ENCODE measurements at places on chromosomes 3 and 15. TPM values are rescaled to one million over a fixed set of nuclear protein-coding genes. Genes with fewer than 3 reads are reported as not detected.

Gene CFAP100
- total RNA-seq = not detected

Gene PLA2G4D
- total RNA-seq = not detected

GRCh38 chr15:72616491-72617210, 37.8 kb upstream of the GOLGA6B start:
- no peaks in the 10 kb centered on the region for H3K36me3 ChIP-seq
- no peak overlapping the region for H3K4me3 ChIP-seq
- no peak for DNase-seq
- no peaks in the 10 kb centered on the region for H3K27me3 ChIP-seq
- H3K4me1 ChIP-seq = no peaks in the 10 kb centered on the region
- no peak overlapping the region for H3K27ac ChIP-seq

- H3K27ac ChIP-seq = no peak overlapping the region
- no peak overlapping the region for H3K4me3 ChIP-seq
- DNase-seq = no peak
- H3K4me1 ChIP-seq = peaks cover 5% of the 10 kb centered on the region
- H3K36me3 ChIP-seq = no peaks in the 10 kb centered on the region
Observed at GRCh38 chr3:149234671-149235245, 13.1 kb upstream of the CP start.

- H3K4me1 ChIP-seq = no peaks in the 10 kb centered on the region
- no peaks in the 10 kb centered on the region for H3K27me3 ChIP-seq
- H3K4me3 ChIP-seq = no peak overlapping the region
- H3K27ac ChIP-seq = no peak overlapping the region
- no peaks in the 10 kb centered on the region for H3K36me3 ChIP-seq
Observed at GRCh38 chr15:64766058-64766457, 9.3 kb downstream of the RBPMS2 start.

Gene VILL
- total RNA-seq = 23.4 TPM

DNA sequence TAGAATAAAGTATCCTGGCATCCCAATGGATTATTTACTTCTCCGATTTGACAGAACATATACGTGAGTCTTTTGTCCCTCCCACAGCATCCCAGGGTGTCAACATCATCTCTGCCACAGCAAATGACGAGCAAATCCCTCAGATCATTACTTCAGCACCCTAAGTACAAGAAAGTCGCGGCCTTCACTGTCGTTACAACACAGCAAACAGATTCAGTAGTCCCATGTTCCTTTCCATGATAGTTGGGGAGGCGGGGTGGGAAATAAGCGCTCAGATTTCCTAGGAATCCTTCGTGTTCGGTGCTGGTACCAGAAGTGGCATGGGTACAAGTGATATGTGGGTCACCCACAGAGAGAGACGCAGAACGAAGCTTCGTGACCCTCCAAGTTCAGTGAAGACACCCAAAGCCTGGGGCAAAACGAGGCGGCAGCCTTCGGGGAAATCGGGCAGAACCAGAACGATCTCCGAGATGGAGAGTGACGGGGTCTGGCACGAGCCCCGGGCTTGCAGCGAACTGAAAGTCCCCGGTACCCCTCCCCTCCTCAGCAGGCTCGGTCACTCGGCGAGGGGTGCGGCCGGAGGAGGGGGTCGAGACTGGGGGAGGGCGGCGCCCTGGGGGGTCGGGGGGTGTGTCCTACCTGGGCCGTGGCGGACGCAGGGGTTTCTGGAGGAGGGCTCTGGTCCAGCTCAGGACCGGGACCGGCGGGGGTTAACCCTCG, 619 bp downstream of the TTBK2 start:
- H3K36me3 ChIP-seq = no peaks in the 10 kb centered on the region
- H3K27me3 ChIP-seq = no peaks in the 10 kb centered on the region

DNA sequence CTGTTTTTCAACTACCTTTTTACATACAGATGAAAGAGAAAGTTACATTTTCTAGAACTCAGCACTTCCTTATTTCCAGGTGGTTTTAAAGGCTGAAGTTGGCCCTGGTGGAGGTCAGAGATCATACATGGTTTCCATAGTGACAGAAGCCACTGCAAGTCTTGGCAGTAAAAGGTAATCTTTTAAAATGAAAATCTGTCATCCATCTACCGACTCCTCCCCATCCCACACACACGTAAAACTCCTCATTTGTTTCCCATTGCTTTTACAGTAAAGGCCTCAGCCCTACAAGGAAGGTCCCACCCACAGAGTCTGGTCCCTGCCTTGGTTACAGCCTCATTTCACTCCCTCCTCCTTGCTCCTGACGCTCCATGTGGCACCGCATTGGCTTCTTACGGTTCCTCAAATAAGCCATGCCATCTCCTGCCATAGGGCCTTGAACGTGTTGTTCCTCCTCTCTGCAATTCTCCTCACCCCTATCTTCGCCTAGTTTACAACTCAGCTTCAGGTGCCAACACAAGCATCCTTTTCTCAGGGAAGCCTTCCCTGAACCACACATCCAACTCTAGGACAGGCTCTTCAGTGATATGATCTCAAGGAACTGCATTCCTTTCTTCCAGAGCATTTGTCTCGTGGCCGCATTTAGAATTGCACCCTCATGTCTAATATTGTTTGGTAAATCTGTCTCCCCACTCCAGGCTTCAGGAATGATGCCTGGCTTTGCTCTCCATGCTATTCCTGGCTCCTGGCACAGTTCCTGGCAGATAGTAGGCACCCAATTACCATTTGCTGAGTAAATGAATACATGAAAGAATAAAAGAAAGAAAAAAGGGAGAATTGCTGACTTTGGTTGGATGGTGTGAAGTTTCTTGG, 2.6 kb downstream of the CYP19A1 start:
- peak overlapping the region; percentile 61 for H3K27ac ChIP-seq
- peaks cover 17% of the 10 kb centered on the region for H3K27me3 ChIP-seq
- no peak overlapping the region for H3K4me3 ChIP-seq
- H3K36me3 ChIP-seq = no peaks in the 10 kb centered on the region
- H3K4me1 ChIP-seq = peaks cover 57% of the 10 kb centered on the region
- DNase-seq = no peak

GRCh38 chr3:14685179-14685578, 10.2 kb downstream of the C3orf20 start:
- no peaks in the 10 kb centered on the region for H3K27me3 ChIP-seq
- H3K4me1 ChIP-seq = no peaks in the 10 kb centered on the region
- H3K27ac ChIP-seq = no peak overlapping the region
- no peak for DNase-seq

GRCh38 chr3:110419601-110420000, 652.0 kb upstream of the NECTIN3 start:
- H3K36me3 ChIP-seq = no peaks in the 10 kb centered on the region
- H3K4me3 ChIP-seq = no peak overlapping the region
- H3K4me1 ChIP-seq = no peaks in the 10 kb centered on the region
- H3K27ac ChIP-seq = no peak overlapping the region

DNA sequence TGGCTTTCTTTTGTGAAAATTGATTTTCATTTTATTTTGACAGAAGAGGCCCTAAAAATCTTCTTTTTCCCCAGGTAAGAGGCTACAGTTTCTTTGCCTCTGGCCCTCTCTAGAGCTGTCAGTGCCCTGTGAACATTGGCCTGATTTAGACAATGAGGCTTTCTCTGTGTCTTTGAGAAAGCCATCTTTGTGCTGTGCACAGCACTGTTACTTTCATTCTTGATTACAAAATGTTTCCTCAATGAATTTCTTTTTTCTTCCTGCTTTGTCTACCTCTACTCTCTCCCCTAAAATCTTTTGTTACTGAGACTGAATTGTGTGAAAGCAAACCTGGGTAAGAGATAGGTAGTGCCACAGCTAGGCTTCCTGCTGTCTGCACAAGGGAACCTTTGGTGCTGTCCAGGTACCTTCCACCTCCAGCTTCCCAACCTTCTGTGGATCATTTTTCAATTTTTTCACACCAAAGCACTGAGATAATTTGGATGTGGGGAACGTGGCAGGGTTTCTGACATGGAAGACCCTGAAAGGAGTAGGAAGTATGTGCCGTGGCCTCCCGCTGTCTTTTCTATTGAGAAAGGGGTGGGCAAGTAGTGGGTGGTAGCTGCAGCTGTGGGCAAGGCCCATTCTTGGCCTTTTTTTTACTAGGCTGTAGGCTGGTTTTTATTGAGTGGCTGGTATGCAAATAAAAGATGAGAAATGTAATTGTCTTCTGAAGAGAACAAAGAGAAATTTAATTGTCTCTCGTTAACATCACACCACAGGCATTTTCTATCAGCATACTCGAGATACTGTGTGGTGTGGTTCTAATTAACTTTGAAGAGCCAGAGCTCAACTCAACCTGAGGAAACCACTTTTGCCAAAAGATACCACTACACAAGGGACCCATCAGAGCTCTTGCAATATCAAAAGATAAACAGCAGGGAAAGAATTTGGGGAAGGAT, 21.0 kb downstream of the RAB8B start:
- H3K27ac ChIP-seq = peak overlapping the region; percentile 54
- no peak for DNase-seq
- H3K4me3 ChIP-seq = no peak overlapping the region
- H3K4me1 ChIP-seq = peaks cover 100% of the 10 kb centered on the region
- H3K36me3 ChIP-seq = no peaks in the 10 kb centered on the region
- no peaks in the 10 kb centered on the region for H3K27me3 ChIP-seq

DNA sequence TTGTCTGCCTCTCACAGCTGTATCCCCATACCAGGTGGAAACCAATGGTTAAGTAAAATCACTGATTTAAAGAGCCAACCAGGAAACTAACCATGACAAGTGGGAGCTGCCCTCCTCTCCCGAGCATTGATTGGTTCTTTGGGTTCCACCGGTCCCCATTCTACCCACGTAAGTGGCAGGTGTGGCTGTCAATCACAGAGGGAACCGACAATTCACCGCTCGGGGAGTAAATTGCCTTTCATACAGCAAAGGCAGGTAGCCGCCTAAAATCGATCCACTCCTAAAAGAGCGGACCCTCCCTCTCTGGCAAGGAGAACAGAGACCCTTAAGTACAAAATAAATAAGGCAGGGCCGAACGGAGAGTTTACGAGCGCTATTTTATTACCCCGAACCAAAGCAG, 1.2 kb downstream of the ERC2 start:
- H3K4me3 ChIP-seq = no peak overlapping the region
- no peaks in the 10 kb centered on the region for H3K36me3 ChIP-seq
- no peak for DNase-seq
- no peak overlapping the region for H3K27ac ChIP-seq

DNA sequence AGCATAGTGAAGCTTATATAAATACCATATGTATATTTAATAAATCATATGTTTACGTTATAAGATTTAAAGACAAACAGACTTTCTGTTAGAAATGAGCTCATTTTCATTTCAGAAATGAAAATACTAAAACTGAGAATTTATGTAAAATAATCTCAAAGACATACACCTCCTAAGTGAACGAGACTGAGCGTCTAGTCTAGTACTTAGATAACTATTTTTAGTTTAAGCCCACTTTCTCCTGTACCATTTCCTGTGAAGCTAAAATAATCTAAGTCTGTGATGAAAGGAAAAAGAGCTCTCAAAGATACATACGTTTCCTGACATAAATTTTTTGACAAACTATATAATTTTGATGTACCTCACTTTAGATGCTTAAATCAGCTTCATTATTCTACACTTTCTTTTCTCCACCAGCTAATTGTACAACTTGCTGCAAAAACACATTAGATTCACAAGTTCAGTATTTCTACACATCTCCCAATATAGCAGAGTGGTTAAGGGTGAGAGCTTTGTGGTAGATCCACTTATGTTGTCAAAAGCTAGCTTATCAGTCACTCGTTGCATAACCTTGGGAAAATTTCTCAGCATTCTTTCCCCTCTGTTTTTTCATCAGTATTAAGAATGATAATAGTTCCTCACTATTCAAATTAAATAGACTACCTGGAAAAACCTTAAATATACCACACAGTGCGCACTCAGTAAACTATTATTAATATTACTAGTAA, 703.0 kb downstream of the PLOD2 start:
- no peak overlapping the region for H3K4me3 ChIP-seq
- DNase-seq = no peak
- H3K27ac ChIP-seq = no peak overlapping the region
- H3K4me1 ChIP-seq = no peaks in the 10 kb centered on the region
- no peaks in the 10 kb centered on the region for H3K36me3 ChIP-seq

- no peak overlapping the region for H3K27ac ChIP-seq
- peak; percentile 39 for DNase-seq
- H3K27me3 ChIP-seq = no peaks in the 10 kb centered on the region
Observed at GRCh38 chr3:48695393-48695753, 9.7 kb upstream of the NCKIPSD start.

DNA sequence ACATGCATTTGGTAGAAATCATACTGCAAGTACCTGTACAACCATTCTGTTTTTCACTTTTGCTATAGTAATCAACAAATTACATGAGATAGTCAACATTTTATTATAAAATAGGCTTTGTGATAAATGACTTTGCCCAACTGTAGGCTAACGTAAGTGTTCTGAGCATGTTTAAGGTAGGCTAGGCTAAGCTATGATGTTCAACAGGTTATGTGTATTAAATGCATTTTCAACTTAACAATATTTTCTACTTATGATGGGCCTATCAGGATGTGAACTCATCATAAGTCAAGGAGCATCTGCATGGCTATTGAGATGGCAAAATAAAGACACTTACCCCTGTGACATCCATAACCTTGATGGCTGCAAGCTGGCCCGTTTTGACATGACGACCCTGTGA, 201.3 kb upstream of the SLC2A2 start:
- no peaks in the 10 kb centered on the region for H3K27me3 ChIP-seq
- no peak for DNase-seq
- H3K36me3 ChIP-seq = no peaks in the 10 kb centered on the region
- no peak overlapping the region for H3K4me3 ChIP-seq

DNA sequence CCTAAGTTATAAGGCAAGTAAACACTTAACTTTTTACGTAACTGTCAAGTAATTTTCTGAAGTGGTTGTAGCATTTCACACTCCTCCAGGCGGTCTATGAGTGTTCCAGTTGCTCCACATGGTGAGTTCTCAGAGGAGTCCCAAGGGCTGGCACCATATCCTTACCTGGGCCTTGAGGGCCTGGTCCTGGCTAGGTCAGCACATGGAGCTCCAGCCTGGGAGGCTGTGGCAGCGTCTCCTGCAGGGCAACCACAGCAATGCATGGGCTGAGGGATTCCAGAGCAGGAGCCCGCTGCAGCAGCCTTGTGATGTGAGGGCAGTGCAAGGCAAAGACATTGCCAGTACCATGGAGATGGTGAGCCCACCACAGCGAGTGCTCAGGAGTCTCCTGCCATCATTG, 32.2 kb upstream of the LYZL4 start:
- H3K4me3 ChIP-seq = no peak overlapping the region
- no peak for DNase-seq
- H3K4me1 ChIP-seq = no peaks in the 10 kb centered on the region

DNA sequence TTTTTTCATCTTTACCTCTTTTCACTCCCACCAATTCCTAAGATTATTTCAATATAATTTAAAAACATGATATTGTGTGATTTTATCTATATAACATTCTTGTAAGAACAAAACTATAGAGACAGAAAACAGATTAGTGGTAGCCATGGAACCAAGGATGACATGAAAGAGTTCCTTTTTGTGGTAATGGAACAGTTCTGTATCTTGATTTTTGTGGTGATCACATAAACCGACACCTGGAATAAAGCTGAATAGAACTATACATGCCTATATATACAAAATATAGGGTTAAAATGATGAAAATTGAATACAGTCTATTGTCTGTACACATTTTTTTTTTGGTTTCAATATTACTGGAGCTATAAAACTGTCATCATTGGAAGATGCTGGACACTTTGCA, 945.4 kb downstream of the SI start:
- H3K36me3 ChIP-seq = no peaks in the 10 kb centered on the region
- no peaks in the 10 kb centered on the region for H3K27me3 ChIP-seq
- no peak overlapping the region for H3K4me3 ChIP-seq
- H3K4me1 ChIP-seq = no peaks in the 10 kb centered on the region
- H3K27ac ChIP-seq = no peak overlapping the region

Gene EXD1
- total RNA-seq = not detected

Gene GABRR3
- not detected for total RNA-seq

- no peak for DNase-seq
- no peaks in the 10 kb centered on the region for H3K4me1 ChIP-seq
- H3K4me3 ChIP-seq = no peak overlapping the region
- no peaks in the 10 kb centered on the region for H3K27me3 ChIP-seq
Observed at GRCh38 chr3:36804295-36805055, 40.1 kb upstream of the DCLK3 start.

Gene PIK3CB
- total RNA-seq = 37.9 TPM

Data from spleen (tissue), 13 donors.